Stimulated activated CD8-positive, alpha-beta memory T cell treated with anti-CD3 and anti-CD28 coated beads, Interleukin-4, amount 100 ng/mL, for 4 hours (primary cell): ENCODE measurements at places on chromosomes 13 and 19.

DNA sequence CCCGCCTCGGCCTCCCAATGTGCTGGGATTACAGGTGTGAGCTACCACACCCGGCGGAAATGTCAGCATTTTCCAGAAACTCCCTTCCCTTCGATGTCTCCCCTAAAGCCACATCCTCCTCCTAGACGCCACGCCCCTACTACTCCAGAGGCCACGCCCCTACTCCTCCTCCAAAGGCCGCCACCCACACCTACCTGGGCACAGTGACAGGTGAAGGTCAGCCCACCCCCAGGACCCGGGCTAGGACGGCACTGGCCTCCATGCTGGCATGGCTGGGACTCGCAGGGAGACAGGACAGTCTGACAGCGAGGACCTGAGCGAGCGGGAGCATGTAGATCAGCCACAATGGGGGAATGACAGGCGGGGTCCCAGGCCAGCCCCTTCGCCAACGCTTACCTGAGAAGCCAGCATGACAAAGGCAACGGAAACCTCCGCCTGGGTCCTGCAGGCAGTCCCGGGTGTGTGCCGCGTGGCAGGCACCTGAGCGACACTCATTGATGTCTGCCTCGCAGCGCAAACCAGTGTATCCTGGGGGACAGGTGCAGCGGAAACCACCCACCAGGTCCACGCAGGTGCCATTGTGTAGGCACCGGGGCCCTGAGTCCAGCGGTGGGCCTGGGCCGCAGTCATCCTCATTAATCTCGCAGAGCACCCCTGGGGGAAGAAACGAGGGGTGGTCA lies 22.0 kb downstream of the NOTCH3 start:
- DNase-seq = no peak

DNA sequence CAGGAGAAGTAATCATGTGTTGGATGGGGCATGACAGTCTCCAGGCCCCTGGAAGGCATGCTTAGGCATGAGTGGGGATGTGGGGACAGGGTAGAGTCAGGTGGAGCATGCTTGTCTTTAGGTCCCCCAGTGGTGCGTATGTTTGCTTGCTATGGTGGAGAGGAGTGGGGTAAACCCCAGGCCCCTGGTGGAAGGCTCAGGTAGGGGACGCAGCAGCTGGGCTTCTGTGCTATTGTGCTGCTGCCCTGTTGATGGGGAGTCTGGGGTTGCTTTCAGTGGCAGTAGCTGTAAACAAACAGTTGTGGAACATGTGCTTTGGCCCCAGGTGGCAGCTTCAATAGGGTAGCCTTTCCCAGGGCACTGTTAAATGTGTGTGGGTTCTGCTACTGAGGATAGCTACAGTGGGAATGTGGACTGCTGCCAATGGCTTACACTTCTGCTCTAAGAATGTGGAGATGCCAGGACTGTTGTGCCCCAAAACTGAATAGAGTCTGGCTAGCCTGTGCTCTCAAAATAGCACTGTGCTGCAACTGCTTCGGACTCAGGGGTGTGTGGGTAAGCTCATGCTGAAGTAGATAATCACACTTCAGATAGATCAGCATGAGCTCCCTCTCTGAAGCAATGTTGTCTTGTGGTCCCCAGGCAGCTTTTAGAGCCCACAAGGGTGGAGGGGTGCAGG lies 1257.3 kb downstream of the DIAPH3 start:
- DNase-seq = no peak

DNA sequence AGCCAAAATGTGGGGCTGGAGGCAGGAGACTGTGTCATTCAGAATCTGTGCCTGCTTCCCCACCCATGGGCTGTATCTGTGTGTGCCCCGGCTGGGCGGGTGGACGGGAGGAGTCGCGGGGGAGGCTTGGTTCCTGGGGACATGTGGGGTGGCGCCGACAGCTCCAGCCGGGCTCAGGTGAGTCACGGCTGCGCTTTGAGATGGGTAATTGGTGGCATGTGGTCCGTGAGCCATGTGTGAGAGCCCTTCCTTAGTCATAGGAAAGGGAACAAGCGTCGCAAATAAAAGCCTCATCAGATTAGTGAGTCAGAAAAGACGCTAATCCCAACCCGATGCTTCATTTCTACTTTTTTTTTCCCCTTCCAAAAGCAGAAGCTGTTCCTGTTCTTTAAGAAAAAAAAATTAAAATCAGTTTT lies 118.6 kb upstream of the ZNF536 start:
- no peak for DNase-seq

DNA sequence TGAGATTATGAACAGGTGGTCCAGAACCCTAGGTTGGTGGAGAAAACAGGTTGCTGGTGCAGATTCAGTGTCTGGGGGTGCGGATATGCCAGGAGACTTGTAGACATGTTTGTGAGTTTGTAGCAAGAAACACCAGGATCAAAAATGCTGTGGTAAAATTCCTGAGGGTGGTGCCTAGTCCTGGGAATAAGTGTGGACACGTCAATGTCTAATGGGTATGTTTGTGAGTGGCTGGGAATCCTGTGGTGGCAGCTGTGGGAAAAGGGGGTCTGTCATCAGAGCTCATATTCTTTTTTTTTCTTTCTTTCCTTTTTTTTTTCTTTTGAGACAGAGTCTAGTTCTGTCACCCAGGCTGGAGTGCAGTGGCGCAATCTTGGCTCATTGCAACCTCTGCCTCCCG lies 7.2 kb downstream of the ZNF708 start:
- DNase-seq = no peak

- DNase-seq = no peak
Observed at GRCh38 chr19:18232540-18233223, 6.4 kb upstream of the PDE4C start.

- DNase-seq = peak; percentile 25
Observed at GRCh38 chr19:12757544-12758274, 6.1 kb downstream of the BEST2 start.

DNA sequence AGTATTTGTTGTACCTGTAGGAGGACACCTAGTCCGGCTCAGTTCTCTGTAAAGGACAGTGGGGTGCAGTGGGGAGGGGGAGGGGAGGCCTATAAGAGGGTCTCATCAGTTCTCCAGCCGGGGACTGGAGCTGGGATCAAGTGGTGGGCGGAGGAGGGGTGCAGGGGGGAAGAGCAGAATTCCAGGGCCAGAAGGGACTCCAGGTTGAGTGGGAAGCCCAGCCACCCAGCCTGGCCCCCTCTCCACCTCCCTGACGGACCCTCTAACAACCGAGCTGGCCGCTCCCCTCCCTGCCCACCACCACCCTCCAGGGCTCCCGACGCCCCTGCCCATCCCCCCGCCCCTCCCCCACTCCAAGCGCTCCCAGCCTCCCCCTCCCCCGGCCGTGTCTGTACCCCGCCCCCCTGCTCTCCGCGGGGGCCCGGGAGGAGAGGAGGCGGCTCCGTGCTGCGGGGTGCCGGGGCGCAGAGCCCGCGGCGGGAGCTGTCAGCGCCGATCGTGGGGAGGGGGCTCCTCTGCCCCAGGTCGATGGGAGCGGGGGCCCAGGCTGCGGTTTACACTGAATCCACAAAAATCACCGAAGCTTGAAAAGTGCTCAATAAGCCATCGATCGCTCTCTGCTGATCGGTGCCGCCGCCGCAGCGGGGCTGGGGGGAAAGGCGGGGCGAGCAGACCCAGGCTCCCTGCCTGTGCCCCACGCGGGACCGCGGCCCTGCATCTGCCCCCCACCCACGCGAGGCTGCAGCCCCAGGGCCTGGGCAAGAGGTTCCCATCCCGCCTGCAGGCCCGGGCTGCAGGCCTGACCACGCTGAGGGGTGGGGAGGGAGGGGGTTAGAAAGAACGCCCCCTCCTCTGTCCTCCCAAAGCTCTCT lies 34.6 kb upstream of the ONECUT3 start:
- DNase-seq = no peak

- DNase-seq = no peak
Observed at GRCh38 chr13:25046985-25047511, 48.9 kb upstream of the PABPC3 start.

DNA sequence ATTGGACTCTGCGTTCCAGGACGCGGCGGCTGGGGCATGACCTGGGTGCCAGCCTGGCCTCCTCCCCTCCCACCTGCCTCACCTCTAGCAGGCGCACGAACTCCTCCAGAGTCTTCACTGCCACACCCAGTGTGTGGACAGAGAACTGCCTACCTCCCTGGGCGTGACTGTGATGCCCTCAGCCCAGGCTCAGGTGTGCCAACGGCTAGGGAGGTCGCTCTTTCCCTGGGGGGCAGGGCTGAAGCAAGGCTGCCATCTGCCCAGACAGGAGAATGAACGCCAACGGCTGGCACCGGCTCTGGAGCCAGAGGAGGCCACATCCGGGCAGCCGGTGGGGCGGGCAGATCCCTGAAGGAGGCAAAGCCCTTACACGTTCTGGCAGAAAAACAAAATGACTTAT lies 11.3 kb downstream of the NANOS3 start:
- DNase-seq = no peak
